ENCODE measurements at places on chromosomes 3 and 15. TPM values are rescaled to one million over a fixed set of nuclear protein-coding genes. Genes with fewer than 3 reads are reported as not detected.

- no peak for DNase-seq
These were observed 27.1 kb downstream of the CHST2 start for GRCh38 chr3:143146486-143147274.

DNA sequence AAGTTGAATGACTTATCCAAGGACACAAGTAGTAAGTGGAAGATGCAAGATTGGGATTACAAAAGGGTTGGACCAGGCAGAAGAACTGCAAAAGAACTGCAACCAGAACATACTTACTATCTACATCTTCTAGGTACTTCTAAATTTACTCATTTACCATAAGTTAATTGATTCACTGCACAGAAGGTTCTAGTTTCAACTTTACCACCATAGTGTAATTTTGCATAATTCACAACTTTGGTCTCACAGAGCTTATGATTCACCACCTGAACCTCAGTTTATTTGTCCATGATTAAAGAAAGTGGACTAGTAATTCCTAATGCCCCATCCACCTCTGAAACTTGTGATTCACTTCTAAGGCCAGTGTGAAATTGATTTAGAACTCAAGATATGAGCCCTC, 236.8 kb upstream of the UBE2E2 start:
- DNase-seq = no peak

DNA sequence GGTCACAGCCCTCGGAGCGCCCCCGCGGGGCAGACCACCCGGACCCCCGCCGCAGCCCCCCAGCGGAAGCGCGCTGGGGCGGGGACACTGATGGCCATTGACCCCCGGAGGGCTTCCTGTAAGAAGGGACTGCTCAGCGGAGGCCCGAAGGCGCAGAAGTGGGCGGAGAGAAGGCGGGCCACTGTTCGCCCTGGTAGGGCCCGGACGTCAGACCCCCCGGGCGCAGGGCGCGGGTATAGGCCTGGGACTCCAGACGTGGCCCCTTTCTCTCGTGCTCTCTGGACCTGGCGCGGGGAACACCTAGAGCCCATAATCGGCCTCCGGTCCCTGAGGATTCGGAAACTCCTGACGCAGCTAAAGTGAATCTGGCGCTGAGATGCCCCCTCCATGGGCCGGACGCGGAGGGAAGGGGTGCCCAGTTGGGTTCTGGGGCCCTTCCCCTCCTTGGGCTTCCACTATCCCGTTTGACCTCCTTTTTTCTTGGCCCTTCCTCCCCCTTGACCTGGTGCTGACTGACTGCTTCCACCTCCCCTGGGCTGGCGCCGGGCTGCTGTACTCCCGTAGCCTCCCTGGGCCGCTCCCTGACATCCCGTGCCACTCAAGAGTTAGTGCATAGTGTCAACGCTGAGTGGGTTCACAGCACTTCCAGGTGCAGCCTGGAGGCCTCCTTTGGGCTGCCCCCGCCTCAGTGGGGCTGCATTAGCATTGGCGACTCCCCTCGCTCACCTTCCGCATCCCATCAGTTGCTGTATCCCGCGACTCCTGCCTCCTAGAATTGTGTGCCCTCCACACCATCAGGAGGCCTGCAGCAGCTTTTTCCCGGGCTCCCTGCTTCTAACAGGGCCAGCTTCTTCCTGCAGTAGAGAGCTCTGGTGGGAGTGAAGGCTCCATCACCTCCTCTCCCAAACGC, 694 bp downstream of the ABTB1 start:
- no peak for DNase-seq

Gene CFAP100
- polyA plus RNA-seq = 0.58 TPM

- no peak for DNase-seq
These were observed 455.7 kb downstream of the ZIC1 start for GRCh38 chr3:147864754-147865354.

GRCh38 chr3:134904241-134904771, 109.2 kb downstream of the EPHB1 start:
- DNase-seq = no peak

GRCh38 chr3:160477750-160478149, 28.2 kb upstream of the TRIM59 start:
- no peak for DNase-seq

DNA sequence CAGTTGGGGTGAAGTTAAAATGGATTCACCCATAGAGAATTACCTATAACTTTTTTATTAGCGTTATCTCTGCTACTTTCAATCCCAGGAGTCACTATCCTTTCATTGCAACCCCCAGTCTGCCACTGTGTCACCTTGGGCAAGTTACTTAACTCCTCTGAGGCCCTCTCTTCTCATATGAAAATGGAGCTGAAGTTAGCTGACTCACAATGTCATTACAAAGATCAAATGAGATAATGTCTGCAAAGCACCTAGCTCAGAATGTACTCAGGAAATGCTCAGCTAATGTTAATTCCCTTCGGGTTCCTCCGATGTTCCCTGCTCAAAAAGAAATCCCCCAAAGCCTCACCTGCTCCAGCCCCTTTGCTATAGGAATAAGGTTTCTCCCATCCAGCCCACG, 50.0 kb downstream of the TRIM42 start:
- no peak for DNase-seq

DNA sequence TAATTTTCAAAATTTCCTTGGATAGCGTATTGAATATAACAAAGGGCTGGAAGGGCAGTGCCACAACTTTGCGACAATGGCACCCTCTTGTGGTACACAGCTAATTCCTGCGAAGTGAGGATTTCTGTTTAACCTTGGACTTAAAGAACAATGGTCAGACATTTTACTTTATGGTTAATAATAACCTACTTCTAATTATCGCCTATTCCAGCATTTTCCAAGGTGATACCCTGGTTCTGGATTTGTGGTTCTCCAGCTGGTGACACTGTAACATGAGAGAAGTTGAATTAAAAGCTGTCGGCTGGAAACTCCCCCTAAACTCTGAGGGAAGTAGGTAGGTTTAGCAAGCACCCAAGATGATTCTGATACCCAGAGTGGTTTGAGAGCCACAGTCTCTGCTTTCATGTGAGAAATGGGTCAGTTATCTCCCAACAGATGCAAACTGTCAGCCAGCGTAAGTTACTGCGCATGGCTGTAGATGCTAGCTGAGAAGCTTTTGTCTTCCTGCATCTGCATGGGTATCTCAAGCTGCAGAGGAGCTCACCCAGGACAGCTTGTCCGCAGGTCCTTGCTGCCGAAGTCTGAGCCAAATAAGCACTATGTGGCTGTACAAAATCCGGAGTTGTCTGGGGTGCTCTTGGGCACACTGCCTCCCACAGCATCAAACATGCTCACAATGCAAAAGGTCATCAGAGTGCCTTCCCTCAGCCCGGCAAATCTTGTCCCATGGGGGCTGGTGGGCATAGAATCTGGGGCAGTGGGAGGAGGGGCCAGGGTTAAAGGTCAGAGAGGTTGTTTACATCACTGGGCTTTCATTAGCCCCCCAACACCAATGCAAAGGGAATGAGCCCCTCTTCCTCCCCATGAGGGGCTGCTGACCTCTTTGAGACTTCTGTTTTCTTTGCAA, 6.6 kb upstream of the CHSY1 start:
- peak; percentile 75 for DNase-seq

DNA sequence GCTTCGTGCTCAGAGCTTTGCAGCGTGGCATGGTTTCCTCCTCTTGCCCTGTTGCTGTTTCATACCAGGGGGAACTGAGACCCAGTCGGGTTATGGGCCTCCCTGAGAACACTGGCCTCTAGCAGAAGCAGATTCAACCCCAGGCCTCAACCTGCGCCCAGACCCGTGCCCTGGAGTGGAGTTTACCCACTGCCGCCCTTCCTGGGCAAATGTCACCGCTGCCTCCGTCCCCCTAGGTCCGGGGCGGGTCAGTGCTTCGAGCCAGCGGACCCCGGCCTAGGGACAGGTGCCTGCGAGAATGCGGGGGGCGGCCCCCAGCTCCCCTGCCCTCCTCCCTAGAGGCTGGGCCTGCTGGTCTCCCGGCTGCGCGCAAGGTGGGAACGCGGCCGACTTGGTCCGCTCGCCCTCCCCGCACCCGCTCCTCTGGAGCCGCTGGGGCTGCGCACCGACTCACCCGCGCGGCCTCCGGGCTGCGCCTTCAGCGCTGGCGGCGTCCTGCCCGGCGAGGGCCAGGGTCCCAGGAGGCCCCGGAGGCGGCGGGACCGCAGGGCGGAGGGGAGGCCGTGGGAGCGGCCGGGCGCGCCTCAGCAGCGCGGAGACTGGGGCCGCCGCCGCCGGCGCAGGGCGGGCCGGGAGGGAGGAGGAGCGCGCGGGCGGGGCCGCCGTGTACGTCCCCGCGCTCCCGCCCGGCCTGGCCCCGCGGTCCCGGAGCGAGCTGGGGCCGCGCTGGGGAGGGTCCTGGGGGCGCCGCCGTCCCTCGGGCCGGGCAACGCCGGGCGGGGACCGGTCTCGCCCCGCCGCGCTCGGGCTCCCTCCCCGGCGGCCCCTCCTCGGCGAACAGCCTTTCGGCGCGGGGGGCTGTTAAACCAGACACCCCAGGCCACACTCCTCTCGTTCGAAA, at the start of gene PIGZ:
Gene PIGZ (minus strand): TSS at position 601 of the 901 bp plus-strand sequence. CDS start 16,802 bp downstream, outside the sequence.
- DNase-seq = peak; percentile 41

Gene ABHD6
- 5.2 TPM for polyA plus RNA-seq

- no peak for DNase-seq
These were observed 48.6 kb upstream of the DUSP7 start for GRCh38 chr3:52104684-52105640.

Gene MUSTN1
- polyA plus RNA-seq = 203 TPM

GRCh38 chr3:143084856-143085731, 34.5 kb upstream of the CHST2 start:
- DNase-seq = no peak

DNA sequence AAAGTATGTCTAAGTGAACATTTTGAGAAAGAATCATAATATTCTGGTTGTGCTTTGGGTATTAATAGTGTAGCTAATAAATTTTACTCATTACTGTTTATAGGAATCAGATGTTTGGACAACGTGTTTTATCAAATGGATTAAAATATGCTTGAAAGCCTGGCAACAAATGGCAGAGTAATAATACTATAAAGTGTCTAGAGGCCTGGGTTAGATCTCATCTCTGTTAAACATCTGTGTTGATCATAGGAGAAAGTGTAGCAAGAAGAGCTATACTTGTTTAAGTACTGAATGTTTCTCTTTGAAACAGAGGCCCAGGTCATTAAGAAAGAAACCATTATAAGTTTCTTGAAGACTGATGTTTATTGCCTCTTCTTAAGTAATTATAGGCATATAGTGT, 30.5 kb downstream of the VPS8 start:
- DNase-seq = no peak

DNA sequence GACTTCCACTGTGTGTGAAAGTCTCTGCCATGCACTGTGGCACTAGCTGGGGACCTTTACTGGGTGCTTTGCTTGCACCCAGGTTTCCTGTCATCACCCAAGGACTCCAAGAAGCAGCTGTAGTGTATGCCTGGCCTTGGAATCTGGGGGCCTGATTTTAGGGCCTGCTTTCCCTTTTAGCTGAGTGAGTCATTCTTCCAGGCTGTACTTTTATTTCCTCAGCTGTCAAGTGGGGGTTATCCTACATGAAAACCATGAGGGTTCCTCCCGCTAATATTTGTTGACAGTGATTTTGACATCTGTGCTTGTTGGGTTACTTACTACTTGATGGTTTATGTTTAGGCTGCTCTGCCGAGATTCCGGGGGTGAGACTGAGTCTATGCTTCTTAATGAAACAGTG, 18.5 kb downstream of the GORASP1 start:
- DNase-seq = no peak

DNA sequence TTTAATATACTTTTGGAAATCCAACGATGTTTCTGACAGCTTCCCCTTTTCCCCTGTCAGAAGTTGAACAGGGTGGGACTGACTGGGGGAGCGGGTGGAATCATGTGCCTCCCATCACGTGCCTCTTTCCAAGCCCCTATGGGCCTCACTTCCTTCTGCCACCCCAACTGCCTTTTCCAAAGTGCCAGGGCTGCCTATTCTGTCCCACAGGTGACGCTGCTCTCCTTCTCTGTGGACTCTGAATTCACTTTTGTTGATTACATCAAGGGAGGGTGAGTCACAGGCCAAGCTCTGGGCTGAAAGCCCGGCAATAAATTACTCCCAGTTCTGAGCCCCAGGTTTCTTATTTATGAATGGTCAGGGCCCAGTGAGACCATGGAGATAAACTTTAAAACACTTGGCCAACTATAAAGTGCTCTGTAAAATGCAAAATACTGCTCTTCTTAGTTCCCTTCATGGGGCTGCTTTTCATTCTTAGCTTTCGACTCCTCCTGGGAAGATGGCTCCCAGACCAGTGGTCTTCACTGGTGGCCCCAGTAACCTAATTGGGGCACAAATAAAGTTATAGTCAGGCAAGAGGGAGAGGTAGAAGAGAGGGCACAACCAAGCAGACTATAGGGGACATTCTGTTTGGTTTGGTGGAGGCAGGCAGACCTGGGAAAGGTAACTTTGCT, 12.3 kb downstream of the CPNE9 start:
- peak; percentile 51 for DNase-seq

Gene SLC28A2
- 0.37 TPM for polyA plus RNA-seq

Gene HHLA2
- polyA plus RNA-seq = not detected

Gene GRM7
- not detected for polyA plus RNA-seq

DNA sequence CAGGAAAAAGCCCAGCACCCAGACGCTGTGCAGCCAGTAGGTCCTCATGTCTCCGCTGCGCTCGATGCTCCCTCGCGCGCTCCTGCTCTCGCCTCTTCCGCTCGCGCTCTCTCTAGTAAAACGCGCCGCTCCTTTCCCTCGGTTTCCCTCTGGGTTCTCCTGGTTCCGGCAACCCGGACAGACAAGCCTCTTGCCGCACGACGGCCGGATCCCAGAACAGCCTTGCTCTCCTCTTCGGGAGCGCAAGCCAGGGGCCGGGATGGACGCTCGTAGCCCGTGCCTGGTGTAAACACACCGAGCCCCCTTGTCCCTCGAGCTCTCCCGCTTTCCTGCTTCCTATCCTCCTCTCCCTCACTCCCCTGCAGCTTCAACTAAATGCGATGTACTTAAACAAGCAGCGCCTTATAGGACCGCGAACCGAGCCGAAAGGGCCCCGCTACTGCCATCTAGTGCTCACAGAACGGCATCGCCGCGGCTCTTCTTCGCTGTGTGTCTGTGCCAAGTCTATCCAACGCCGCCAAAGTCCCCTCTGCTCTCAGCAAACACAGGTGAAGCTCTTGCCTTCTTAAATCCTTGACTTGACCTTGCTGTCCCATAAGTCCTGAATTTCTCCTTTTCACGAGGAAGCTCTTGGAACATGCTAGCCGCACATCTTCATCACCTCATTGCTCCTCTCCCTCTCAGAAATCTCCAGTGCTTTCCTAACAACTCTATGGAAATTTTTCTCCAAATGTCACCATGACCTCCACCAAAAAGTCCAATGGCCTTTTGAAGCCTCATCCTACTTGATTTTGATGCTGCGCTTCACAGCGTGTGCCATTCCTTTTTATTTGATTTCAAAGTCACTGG, 1037.2 kb downstream of the IGSF11 start:
- peak; percentile 89 for DNase-seq

Gene CRABP1
- 9.2 TPM for polyA plus RNA-seq

DNA sequence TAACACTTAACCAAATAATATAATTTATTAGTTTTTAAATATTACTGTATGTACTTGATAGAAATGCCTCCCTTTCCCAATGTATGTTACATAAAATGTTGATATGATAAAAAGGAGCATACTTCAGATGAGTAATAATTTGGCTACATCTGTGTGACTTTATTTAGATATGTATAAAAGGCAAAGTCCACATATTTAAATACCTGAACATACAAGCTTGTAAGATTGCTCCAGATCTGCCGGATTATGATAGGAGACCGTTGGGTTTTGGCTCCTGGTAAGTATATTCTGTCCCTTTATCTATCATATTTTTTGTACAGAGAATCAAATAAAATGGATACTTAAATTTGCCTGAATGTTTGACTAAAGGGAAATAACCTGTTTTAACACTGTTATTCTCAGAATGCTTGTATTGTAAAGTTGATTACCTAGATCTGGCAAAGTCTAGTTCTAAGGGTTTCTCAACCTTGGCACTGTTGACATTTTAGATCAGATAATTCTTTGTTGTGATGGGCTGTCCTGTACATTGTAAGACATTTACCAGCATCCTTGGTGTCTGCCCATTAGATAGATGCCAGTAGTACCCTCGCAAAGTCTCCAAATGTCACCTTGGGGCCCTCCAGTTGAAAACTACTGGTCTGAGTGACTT, 38.5 kb downstream of the LRCH3 start:
- no peak for DNase-seq

All from hindlimb muscle (tissue), 1 donor.